ENCODE measurements at places on chromosomes 7 and 10.

GRCh38 chr7:47573758-47574481 is 8.0 kb downstream of the TNS3 start:
- DNase-seq = peak; percentile 80

GRCh38 chr7:142057101-142057500 is 54.4 kb upstream of the MGAM2 start:
- no peak for DNase-seq

DNA sequence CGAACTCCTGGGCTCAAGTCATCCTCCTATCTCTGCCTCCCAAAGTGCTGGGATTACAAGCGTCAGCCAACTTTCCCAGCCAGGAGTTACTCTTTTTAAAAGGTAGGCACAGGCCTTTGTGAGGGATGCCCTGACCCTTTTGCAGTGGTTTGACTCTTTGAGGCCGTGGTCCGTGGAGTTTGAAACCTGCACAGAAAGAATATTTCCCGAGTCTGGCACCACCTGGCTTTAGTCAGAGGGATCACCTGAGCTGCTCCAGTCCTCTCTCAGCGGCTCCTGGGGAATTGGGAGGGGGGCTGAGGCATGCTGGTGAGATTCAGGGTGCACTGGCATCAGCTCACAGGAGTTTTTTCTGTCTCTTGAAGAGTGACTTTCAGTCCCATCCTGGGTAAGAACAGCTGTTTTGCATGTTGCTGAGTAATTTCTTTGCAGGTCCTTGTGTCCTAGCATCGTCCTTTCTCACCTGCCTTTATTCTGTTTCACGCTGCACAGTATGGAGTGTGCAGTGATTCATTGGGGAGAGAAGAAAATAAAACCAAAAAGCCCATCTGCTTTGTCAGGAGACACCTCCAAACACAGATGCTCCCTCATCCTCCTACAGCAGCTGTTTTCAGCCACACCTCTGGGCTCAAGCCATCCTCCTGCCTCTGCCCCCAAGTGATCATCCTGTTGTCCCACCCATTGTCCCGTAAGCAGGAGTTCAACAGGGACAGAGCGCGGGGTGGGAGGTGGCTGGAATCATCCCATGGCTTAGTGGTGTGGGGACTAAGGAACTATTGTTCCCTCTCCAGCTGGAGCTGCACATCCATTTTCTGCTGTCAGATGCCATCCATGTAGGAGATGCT is 284.7 kb downstream of the CAMK1D start:
- DNase-seq = no peak

GRCh38 chr10:24561453-24561852 is 162.2 kb downstream of the ARHGAP21 start:
- DNase-seq = no peak

- DNase-seq = no peak
These were observed 30.0 kb downstream of the EEPD1 start for GRCh38 chr7:36182854-36183604.

DNA sequence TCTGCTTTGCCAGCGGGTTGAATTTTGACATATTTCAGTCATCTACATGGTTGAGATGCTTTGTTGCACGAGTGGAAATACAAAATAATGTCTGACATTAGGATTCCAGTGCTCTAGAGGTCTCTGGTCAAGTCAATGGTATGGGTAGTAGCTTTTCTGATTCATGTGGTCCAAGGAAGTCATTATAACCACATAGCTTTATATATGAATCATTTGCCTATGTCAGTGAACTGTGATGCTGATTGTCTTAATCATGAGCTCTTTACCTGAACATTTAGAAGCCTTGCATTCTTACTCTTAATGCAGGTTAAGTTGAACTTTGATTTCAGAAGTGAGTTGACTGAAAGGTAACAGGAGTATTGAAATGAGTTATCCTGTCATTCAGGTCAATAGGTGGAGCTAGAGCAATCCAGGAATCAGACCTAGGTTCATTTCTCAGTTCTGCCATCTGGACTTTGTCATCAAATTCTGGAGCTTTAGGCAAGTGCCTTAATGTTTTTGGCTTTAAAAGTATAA is 3.3 kb downstream of the MAPK8 start:
- DNase-seq = no peak

DNA sequence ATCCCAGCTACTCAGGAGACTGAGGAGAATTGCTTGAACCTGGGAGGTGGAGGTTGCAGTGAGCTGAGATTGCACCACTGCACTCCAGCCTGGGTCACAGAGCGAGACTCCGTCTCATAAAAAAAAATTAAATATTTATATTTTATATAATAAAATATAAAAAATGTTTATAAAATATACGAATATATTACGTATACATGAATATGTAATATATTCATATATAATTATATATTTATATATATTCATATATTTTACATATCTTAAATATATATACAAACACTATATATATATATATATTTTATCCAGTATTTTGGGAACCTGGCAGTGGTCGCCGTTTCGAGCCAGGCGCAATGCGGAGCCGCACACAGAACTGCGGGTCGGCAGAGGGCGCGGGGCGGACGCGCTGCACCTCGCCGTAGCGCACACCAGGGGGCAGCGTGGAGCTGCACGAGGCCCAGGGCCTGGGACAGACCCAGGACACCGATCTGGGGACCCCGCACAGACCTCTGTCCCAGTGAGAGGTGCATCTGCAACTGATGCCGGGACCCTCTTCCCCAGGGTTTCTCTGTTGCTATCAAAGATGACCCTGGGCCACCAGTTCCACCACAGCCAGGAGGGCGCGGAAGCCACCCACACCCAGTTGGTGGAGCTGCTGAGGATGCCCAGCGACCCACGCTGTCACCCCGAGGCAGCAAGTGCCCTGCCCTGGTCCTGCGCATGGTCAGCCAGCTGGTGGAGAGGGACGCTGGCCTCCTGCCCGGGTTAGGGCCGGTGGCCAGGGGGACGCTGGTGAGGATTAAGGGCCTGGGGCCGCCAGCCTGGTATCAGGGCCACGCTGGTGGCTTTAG is 22.7 kb downstream of the AP5Z1 start:
- DNase-seq = no peak

GRCh38 chr7:106623853-106624252 is 37.1 kb downstream of the CCDC71L start:
- DNase-seq = no peak

GRCh38 chr7:155598810-155599210 is 45.7 kb upstream of the RBM33 start:
- peak; percentile 82 for DNase-seq

GRCh38 chr10:130038611-130039109 is 72.0 kb downstream of the C10orf143 start:
- DNase-seq = peak; percentile 51

GRCh38 chr7:94778711-94779459 is 123.0 kb upstream of the SGCE start:
- DNase-seq = no peak

DNA sequence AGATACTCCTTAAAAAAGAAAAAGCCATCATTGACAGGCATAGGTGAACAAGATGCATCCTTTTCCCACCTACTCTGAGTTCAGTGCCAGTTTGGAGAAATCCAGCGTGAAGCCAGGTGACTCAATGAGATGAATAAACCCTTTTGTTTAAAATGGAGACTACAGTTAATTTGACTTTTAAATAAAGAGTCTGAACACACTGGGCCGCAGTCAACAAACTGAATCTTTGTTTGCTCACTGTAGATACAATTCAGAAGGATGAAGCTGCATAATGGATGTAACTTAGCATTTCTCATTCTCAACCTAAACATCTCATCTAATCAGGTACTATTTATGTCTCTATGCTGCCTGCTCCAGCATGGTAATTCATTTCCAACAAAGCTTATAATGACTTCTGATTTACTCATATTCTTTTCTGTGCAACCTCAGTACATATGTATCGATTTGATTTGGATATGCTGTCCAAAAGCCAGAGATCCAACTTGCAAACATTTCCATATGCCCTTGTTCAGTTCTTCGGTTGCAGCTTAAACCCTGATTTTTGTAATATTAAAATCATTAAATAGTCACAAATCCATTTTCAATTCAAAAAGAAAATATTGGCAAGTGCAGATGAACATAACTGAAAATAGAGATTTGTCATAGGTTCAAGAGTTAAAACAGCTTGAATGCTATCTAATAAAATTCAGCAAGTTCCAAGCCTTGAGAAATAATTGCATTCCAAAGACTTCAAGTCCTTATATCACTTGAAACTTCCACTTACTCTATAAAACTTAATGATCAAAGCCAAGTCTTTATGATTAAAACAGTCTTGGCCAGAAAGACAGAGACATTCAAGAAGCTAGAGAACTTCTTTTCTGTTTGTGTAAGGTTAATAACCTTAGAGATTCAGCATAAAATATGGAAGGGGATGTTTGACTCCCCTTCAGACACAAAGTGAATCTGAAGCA is 67.8 kb downstream of the CPVL start:
- no peak for DNase-seq

DNA sequence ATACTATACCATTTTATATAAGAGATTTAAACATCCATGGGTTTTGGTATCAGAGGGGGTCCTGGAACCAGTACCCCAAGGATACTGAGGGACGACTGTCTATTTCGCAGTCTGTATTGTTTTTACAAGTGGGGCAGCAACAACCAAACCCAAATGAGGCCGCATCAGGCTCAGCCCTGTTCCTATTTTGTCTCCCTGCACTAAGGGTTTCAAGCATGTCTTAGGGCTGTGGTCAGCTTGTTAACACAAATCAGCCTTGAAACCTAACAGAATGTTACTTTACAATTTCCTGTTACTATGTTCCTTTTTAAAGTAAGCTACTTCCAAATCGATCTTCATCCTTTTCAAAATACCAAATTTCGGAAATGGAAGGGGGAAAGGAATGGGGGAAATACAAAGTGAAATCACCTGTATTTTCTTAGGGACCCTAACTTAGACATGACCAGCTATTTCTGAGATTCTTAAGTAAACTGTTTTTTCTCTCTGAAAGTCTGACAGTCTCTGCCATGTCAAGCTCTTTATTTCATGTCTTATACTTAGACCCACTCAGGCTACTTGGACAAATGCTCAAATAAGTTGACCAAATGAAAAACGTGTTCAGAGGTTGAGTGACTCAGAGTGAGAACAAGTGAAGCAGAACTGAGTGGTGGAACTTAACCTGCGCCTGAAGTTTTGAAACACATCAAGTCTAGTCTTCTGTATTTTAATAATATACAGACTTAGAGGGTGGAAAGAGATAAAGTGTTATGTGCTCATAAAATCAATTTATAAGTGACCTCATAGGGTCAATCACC is 75.8 kb downstream of the C1GALT1 start:
- DNase-seq = no peak

- no peak for DNase-seq
These were observed 2.0 kb downstream of the COPS6 start for GRCh38 chr7:100090527-100091410.

DNA sequence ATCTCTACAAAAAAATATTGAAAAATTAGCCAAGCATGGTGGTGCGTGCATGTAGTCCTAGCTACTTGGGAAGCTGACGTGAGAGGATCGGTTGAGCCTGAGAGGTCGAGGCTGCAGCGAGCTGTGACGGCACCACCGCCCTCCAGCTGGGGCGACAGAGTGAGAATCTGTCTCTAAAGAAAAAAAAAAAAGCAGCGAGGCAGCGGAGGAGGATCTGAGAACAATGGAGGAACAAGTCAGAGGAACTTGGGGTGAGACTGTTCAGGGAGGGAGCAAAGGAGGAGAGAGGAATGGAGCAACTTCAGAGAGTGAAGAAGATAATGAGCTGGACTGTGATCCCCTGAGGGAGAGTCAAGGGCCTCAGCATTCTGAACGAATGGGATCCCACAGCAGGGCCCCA is 85.4 kb downstream of the MKX start:
- no peak for DNase-seq

DNA sequence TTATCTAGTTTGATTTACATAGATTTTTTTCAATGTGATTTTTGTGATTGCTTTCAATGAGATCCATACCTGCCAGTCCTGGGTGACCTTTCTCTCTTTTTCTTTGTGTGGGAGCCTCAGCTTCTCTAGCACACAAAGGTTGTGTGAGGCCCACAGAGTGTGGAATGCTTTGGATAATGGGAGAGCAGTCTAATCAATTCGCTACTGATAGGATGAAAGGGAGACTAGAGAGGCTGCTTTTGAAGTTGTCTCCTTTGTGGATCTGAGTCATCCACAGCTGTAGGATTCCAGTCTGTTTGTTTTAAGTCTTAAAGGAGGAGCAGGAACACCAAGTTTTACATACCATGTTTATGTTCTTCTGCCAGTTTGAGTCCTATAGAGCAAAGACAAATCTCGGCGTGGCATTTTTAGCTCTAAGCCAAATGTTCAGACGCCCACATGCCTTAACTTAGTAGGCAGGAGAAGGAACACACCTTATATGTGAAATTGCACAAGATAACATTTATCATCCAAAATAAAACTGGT is 330.0 kb downstream of the ARL4A start:
- no peak for DNase-seq

GRCh38 chr10:92787557-92788152 is 60.7 kb upstream of the EXOC6 start:
- no peak for DNase-seq

GRCh38 chr10:95181726-95182125 is 12.3 kb upstream of the ACSM6 start:
- no peak for DNase-seq

- no peak for DNase-seq
These were observed 80.9 kb downstream of the COBL start for GRCh38 chr7:51235593-51236313.

GRCh38 chr10:79463578-79464496 is 18.4 kb upstream of the ZCCHC24 start:
- peak; percentile 45 for DNase-seq

DNA sequence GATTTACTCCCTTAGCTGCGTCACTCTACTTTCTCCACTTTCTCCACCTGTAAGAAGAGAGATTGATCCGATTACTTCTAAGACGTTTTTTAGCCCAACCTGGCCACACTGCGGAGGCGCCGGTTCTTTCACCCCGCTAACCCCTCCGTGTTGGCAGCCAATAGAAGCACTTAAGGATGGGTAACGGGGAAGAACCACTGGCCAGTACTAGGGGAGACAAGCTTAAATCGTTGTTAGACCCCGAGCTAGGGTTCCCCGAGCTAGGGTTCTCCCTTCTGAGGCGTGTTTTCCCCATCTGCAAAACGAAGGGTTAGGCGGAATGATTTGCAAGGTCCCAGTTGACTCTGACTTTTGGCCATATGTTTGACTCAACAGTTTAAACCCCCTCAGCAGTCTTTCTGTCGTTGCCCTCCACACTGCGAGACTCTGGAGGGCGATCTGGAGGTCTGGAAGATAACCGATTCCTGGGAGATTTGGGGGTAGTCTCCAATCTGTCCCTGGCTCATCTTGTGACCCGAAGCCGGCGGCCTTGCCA is 644 bp downstream of the UMAD1 start:
- no peak for DNase-seq

- DNase-seq = no peak
These were observed 90.7 kb downstream of the CABCOCO1 start for GRCh38 chr10:61753453-61753852.

DNA sequence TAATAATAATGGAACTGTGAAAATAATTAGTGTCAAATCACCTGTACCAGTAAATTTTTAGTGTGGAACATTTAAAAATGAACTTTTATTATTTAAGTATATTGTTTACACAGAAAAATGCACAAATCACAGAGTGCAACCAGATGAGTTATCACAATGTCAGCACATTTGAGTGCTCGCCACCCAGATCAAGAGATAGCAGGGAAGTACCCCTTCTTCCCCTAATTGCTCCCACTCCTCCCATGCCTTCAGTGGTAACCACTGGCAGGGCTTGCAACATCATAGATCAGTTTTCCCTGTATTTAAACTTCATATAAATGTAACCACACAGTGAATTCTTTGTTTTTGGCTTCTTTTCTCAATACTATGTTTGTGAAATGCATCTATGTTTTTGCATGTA is 7.8 kb upstream of the GPR141 start:
- DNase-seq = no peak
